Endothelial cell of umbilical vein (primary cell): ENCODE measurements at places on chromosomes 2 and 18.

DNA sequence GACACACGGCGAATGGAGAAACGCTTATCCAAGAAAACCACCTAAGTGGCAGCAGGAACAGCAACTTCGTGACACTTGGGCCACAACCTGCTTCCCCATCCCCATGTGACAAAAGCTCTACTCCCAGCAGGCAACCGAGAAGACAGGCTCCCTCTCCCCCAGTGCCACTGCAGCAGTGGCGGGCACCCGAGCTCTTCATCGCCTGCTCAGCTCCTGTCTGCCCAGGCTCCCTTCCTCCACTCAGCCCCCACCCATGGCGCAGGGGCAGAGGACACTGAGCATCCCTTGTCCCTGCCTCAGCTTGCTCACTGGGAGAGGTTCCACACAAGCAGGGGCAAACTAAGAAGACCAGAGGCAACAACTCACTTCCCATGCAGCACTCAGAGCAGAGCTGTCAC, 22.9 kb downstream of the SLC66A2 start:
- no peak for DNase-seq

DNA sequence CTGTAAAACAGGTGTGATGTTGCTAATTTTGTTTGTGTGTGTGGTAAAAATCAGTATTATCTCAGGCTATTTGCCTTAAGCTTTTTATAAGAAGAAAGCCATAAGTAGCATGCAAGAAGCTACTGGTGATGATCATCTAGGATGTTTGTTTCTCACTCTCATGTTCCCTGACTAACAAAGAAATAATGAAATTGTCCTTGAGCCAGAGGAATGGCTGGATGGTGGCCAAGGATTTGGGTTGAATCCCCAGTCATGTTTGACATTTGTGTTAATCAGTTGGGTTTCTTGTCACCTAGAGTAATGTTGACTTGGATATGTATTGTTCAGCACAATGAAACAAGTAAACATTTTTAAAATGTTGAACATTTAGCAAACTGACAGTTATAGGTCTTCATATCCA, 496.8 kb upstream of the ZEB2 start:
- DNase-seq: peak; percentile 33

DNA sequence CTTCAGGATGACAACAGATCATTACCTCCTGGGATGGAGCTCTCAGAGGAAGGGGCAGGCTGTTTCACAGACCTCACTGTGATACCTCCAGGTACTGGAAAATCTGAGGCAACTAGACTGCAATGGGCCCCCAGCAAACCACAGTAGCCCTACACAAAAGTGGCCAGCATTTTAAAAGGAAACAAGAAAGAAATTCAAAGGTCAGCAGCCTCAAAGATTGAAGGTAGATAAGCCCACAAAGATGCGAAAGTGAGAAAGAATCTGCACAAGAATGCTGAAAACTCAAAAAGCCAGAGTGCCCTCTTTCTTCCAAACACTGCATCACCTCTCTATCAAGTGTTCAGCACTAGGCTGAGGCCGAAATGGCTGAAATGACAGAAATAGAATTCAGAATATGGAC, 499.5 kb upstream of the CHAC2 start:
- DNase-seq: no peak

GRCh38 chr2:81583311-81584108, 1279.0 kb upstream of the LRRTM1 start:
- no peak for DNase-seq

DNA sequence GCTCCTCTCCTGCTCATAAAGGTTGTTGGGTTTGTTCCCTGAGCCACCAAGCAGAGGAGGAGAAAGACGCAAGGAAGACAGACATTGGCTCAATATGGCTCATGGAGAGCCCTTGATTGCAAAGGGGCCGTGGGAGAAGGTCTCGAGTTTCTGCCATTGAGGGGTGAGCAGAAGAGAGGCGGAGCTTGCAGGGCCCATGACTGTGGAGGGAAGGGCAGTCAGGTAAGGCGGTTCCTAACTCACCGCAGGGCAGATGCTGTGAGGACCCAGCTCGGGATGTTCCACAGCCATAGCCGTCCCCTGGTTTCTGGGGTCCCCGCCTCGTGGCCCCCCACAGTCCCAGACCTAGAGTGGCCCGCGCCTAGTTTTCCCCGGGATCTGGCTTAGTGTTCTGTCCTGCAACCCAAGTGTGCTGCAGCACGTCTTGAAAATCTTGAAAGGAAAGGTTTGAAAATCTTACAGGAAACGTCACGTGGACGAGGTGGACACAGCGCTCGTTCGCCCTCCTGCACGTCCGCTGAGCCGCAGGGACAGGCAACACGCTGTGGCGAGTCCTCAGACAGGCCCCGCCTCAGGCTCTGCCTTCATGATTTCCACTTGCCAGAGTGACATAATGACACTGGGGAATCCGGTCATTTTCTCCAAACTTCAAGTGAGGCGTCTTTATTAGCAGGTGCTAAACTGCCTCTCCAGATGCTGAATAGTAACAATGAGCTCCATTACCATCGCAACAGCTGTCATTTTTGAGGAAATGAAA, 105.5 kb upstream of the HDAC4 start:
- DNase-seq: no peak

DNA sequence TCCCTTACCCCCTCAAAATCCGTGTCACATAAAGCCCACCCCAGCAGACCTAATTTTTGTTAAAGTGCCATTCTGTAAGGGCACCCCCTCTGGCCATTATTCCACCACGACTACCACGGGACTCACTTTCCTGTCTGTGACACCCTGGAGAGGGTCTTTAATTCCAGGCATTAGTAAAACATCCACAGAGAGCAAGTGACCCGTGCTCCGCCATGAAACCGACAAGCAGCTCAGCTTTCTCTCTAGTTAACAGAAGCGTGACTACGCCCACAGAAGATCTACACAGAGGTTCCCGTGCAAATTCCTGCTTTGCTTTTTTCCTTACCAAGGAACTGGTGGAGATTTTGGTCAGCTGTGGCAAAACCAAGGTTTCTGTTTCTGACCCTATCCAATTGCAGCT, 4.4 kb downstream of the SIGLEC15 start:
- no peak for DNase-seq

DNA sequence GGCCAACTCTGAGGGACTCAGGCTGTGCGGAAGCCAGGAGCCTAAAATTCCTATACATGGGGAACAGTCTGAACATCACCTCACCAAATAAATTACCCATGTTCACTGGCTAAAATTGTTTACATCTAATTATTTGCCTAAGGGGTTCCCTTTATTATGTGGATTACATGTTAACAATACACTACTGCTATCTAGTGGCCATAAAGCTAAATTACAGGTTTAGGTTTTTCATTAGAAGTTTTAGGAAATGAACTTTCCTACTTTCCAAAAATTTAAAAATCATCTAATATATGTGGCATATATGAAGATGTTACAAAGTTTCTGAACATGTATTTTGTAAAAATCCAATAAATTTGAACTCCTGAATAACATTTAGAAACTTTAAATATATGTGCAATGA, 40.3 kb downstream of the PLA2R1 start:
- peak; percentile 26 for DNase-seq
